Stimulated activated CD4-positive, alpha-beta T cell treated with anti-CD3 and anti-CD28 coated beads, Interleukin-15, amount 100 ng/mL, for 1 hour (primary cell): ENCODE measurements at places on chromosomes 6 and 20.

- no peak for DNase-seq
These were observed 20.4 kb downstream of the RAB44 start for GRCh38 chr6:36717871-36718540.

- DNase-seq: no peak
These were observed 457.0 kb downstream of the EPM2A start for GRCh38 chr6:145278163-145278807.

DNA sequence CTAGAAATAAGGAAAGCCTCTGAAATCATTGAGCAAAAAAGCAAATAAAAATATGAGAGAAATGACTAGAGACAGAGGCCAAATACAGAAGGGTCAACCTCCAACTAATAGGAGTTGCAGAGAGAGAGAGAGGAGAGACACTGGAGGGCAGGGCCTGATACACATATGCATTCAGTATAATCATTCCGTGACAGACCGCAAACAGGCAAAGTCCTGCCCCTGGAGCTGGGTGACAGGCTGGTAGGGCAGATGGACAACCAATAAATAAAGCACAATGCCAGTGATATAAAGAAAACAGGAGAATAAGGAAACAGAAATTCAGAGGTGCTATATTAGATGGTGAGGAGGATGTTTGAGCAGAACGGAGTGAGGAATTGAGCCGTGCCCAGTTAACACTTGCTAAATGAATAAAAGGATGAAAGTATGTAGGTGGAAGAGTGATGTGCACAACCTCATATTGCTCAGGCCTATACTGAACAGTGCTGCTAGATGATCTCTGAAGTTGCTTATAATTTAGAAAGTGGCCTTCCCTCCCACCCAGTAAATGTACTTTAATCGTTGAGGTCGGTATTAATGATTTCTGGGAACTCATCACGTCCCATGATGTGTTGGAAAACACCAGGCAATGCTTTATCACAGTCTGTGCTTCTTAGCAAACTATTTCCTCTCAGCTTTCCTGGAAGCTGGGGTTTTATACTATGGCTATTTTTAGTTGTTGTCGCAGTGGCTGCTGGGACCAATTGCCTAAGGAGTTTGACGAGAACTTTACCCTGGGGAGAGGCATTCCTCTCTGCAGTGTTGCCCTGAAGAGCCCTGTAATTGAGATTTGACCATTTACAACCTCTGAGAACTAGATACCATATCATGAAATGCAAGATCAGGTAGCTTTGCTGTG, 37.6 kb upstream of the CLIC5 start:
- no peak for DNase-seq

GRCh38 chr6:133380723-133381122, 139.6 kb downstream of the EYA4 start:
- no peak for DNase-seq

DNA sequence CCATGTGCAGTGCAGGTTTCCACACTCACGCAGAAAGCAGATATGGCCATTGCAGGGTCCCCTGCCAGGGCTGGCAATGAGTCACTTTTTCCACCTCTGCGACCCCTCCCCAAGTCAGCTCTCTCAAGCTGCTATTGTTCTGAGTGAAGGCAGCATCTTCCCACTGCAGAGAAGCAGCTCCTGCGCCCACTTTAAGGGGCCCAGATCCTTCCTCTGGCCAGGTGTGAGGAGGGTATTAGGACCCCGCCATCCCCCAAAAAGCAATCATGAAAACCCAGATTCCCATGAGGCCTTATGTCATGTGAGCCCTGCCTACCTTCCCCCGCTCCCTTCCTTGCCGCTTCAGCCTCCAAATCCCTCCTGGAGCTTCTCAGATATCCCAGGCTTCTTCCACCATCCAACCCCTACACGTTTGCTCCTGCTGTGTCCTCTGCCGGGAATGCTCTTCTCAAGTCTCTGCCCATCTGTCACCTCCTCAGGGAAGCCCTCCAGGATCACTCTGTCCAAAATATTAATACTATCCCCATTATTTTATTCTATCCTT, 220.3 kb downstream of the NFATC2 start:
- no peak for DNase-seq

GRCh38 chr20:47020231-47020630, 125.6 kb downstream of the EYA2 start:
- DNase-seq: no peak

- no peak for DNase-seq
These were observed 18.7 kb upstream of the COL10A1 start for GRCh38 chr6:116144605-116145004.

DNA sequence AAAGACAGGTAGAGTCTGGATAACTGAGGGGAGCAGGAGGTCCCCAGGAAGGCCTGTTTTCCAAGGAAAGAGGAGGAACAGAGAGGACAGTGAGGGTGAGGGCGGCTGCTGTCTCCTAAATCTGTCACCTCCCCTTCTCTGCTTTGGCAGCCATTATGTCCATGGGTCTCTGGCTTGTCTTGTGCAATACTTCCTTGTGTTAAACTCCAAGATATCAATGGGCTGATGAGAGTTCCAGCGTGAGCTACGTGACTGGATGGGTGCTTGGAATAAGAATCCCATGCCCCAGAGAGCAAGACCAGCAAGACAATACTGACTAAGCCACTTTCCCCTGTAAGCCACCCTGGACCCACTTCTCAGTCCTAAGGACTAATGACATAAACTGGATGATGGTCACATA, 26.3 kb upstream of the DNAAF9 start:
- DNase-seq: no peak

DNA sequence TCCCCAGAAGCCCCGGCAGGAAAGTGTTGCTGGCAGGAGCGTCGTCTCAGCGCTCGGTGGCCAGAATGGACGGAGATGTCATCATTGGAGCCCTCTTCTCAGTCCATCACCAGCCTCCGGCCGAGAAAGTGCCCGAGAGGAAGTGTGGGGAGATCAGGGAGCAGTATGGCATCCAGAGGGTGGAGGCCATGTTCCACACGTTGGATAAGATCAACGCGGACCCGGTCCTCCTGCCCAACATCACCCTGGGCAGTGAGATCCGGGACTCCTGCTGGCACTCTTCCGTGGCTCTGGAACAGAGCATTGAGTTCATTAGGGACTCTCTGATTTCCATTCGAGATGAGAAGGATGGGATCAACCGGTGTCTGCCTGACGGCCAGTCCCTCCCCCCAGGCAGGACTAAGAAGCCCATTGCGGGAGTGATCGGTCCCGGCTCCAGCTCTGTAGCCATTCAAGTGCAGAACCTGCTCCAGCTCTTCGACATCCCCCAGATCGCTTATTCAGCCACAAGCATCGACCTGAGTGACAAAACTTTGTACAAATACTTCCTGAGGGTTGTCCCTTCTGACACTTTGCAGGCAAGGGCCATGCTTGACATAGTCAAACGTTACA, 817 bp downstream of the GRM1 start:
- no peak for DNase-seq

DNA sequence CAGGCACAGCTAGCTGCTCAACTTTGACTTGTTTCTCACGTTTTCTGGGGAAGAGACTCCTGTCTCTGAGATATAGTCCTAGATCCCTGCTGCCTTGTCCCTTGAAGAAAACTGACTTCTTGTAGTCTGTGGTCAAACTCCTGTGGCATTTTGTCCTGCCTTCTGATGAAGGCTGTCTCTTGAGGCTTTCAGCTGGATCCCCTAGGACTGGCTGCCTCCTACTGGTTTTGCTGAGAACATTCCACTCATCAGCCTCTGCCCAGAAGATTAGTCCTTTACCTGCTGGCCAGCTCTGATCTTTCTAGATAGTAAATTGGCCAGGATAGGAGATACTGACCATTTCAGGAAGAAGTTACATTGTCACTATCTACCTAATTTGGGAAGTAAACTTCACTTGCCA, 71.9 kb upstream of the CNR1 start:
- no peak for DNase-seq

GRCh38 chr20:49187330-49187850, 744 bp downstream of the STAU1 start:
- no peak for DNase-seq

DNA sequence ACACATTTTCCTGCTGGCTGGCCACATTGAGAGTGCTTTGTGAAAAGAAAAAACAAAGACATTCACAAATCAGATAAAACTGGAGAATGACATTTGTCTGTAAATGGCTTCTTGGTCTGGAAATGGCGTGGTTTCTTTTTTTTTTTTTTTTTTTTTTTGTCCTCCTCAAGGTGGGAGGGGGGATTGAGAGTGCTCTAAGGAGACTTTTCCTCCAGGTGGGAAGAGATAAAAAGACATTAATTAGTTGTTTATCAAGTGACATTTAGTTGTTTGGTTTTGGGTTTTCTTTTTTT, 40.4 kb downstream of the GNAS start:
- DNase-seq: no peak

DNA sequence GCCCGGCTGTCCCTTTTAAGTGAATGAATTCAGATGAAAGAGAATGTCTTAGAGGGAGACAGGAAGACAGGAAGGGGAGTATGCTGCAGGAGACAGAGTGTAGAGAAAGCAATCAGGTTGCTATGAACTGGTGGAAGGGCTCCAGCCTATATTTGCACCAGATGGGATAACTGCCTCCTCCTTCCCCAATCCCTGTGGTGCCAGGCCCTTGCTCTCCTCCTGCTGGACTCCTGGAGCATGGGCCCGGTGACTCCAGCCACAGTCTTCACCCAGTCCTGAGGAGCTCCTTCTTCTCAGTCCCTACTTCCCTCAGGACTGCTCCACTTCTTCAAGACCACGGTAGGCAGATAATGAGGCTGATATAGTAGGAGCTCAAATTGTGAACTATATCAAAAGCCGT, 91.8 kb downstream of the TMEM200A start:
- no peak for DNase-seq
